Activated naive CD4-positive, alpha-beta T cell treated with anti-CD3 and anti-CD28 coated beads, Interleukin-2, amount 50 U/mL, for 16 hours (primary cell): ENCODE measurements at places on chromosomes 2 and 18.
A peak's percentile ranks its signal among the peaks of the same experiment; 100 is the strongest.

GRCh38 chr18:10495936-10496335, 29.9 kb upstream of the NAPG start:
- no peak for DNase-seq

GRCh38 chr18:3015851-3016250, 2.9 kb upstream of the LPIN2 start:
- no peak for DNase-seq

DNA sequence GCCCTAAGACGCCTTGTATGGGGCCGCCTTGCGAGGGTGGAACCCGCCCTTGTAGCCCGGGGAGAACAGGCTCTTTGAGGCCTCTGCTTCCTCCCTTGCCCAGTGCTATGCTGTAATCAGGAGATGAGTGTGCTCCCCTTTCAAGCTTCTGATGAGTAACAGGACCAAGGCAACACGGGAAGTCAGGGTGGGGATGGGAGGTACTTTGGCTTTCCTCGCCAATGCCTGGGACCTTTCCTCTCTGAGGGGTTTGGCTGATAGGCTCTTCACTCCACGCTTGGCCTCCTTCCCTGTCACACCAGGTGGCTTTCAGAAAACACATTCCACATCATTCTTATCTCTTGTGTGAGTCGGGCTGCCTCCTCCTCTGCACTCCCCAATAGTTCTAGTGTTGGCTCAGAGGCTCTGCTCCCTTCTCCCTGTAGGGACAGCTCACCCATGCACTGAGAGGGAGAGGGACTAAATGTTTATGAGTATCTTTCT, 223.7 kb upstream of the TRIB2 start:
- DNase-seq: peak; percentile 48

GRCh38 chr2:122660786-122661634, 905.6 kb downstream of the TSN start:
- no peak for DNase-seq

- no peak for DNase-seq
Measured at GRCh38 chr2:25797620-25798488, 80.4 kb downstream of the ASXL2 start.

- DNase-seq: no peak
Measured at GRCh38 chr2:147352264-147353071, 492.4 kb upstream of the ACVR2A start.

DNA sequence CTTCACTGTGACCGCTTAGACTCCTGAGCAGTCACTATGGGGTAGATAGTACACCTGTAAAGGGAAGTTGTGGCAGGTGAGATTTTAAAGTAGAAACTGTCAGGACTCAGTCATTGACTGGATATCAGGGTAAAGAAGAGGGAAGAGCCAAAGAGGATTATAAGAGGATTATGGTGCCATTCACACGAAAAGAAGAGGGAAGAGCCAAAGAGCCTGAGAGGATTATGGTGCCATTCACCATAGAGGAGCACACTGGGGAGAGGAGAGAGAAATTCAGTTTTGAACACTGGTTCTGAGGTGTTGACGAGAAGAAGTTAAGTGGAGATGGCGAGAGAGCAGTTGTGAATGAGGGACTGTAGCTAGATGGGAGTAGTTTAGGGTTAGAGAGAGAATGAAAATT, 16.9 kb upstream of the KCNJ13 start:
- no peak for DNase-seq

- DNase-seq: no peak
Measured at GRCh38 chr2:133303150-133303549, 265.1 kb downstream of the NCKAP5 start.

DNA sequence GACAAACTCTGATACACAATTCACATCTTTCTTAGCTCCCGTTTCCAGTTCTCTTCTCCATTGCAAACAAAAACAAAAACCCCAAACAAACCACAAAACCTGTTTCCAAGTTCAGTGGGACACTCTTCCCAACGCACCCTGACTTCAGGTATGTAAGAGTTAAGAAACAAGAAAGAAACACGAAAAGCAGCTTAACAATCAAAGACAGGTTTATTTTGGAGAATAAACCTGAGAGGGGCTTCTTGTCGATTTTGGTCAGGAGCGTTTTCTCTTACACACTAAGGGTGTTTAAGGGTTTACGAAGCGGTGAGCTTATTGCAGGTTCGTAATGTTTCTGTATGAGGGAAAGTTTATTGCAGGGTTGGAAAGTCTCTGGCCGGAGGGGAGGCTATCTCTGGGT, 905 bp upstream of the ATG16L1 start:
- no peak for DNase-seq

DNA sequence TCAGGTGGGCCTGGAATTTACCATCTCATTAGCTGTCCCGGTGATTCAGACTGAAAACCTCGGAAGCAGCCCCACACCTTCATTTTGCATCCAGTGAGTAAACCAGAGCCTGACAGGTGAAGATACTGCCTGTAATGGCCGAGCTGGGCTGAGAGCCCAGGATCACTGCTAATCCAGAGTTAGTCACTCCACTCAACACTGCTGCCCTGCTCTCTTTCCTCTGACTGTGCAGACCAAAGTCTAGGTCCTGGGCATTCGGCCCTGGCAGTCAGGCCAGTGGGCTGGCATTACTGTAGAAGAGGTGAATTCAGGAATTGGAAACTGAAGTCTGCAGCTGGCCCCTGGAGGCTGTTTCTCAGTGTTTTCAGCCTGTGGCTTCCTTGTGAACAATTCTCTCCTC, 44.3 kb downstream of the TMEM17 start:
- DNase-seq: no peak

DNA sequence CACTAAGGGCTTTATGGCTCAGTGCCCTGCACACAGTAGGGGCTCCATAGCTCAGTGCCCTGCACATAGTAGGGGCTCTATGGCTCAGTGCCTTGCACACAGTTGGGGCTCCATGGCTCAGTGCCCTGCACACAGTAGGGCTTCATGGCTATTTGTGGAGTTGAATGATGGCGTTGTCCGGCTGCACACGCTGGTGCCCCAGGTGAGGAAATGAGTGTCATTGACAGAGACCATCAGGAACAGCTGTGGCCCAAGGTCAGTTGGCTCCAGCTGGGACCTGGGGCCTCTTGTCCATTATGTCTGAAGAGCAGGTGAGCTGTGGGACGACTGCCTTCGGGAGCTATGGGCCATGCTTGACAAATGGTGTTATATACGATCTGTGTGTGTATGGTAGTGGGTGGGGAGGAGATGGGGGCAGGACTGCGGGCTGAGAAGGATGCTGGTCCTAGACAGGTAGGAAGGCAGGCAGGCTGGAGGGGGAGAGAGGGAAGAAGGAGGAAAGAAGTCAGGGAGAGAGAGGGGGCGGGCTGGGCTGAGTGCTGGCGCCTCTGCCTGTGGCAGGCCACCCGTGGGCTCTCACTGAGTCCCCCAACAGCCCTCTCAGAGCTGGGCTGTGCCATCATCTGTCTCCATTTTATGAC, 130.6 kb downstream of the CLIP4 start:
- no peak for DNase-seq

- DNase-seq: no peak
Measured at GRCh38 chr2:159103411-159103810, 135.0 kb downstream of the TANC1 start.

- DNase-seq: no peak
Measured at GRCh38 chr18:46253498-46253897, 149.3 kb downstream of the HAUS1 start.

- DNase-seq: no peak
Measured at GRCh38 chr2:99619151-99619550, 129.3 kb upstream of the REV1 start.

DNA sequence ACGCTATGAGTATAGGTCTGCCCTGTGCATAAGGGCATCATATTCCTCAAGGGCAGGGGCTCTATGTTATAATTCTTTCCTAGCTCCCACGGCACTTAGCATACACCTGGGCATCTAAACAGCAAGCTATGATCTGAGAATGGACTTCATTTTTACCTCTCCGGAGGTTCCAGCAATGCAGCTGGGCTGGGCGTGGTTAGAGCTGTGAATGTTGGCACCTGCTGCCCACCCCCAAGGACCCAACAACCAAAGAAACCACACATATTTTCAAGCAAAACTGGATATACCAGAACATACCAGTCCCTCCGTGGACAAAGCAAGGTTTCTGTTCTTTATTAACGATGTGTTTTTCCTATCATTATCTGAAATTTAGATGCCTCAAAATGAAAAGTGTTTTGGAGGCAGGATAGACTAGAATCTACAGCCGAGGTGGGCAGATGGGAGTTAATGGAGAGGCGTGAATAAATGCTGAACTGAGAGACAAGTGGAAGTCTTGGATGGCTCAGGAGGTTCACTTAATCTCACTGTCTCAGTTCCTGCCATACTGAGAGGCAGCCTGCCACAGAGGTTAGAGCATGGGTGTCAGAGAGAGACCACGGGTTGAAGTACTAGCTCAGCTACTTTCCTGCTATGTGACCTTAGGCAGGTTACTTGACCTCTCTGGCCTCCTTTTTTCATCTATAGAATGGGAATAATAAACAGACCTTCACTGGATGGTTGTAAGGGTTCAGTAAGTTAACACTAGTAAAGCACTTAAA, 186.6 kb upstream of the SMAD2 start:
- DNase-seq: no peak

DNA sequence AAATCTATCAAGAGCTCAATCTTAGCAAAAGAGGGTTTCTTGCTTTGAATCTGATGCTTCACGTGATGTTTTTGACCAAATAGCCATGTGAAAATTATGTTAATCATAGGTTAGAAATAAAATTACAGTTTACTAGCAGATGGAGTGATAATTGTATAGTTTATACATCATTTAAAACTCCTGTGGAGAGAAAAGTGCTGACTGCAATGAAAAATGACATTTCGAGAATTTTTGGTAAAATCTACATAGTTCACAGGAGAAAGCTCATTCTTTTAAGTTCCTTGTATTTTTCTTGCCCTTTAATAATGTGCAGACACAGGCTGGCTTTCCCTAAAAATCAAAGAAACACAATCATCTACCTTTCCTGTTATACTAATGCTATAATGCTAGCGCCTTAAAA, 33.2 kb downstream of the RBKS start:
- DNase-seq: no peak

- no peak for DNase-seq
Measured at GRCh38 chr18:46209161-46209560, 105.0 kb downstream of the HAUS1 start.

GRCh38 chr18:43589611-43590151, 312.4 kb upstream of the SYT4 start:
- DNase-seq: no peak

GRCh38 chr2:31729065-31729439, 148.3 kb upstream of the SRD5A2 start:
- no peak for DNase-seq

- DNase-seq: no peak
Measured at GRCh38 chr2:230636684-230637271, 75.9 kb upstream of the CAB39 start.

- DNase-seq: no peak
Measured at GRCh38 chr2:140117386-140117785, 1337.2 kb upstream of the NXPH2 start.

GRCh38 chr2:232634206-232635150, 1.1 kb downstream of the EFHD1 start:
- no peak for DNase-seq

GRCh38 chr2:200765995-200766660, 45.6 kb upstream of the BZW1 start:
- DNase-seq: no peak

DNA sequence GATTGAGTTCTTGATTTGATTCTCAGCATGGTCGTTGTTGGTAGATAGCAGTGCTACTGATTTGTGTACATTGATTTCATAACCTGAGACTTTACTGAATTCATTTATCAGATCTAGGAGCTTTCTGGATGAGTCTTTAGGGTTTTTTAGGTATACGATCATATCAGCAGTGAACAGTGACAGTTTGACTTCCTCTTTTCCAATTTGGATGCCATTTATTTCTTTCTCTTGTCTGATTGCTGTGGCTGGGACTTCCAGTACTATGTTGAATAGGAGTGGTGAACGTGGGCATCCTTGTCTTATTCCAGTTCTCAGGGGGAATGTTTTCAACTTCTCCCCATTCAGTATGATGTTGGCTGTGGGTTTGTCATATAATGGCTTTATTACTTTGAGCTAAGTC, 27.9 kb upstream of the CXCR2 start:
- no peak for DNase-seq

DNA sequence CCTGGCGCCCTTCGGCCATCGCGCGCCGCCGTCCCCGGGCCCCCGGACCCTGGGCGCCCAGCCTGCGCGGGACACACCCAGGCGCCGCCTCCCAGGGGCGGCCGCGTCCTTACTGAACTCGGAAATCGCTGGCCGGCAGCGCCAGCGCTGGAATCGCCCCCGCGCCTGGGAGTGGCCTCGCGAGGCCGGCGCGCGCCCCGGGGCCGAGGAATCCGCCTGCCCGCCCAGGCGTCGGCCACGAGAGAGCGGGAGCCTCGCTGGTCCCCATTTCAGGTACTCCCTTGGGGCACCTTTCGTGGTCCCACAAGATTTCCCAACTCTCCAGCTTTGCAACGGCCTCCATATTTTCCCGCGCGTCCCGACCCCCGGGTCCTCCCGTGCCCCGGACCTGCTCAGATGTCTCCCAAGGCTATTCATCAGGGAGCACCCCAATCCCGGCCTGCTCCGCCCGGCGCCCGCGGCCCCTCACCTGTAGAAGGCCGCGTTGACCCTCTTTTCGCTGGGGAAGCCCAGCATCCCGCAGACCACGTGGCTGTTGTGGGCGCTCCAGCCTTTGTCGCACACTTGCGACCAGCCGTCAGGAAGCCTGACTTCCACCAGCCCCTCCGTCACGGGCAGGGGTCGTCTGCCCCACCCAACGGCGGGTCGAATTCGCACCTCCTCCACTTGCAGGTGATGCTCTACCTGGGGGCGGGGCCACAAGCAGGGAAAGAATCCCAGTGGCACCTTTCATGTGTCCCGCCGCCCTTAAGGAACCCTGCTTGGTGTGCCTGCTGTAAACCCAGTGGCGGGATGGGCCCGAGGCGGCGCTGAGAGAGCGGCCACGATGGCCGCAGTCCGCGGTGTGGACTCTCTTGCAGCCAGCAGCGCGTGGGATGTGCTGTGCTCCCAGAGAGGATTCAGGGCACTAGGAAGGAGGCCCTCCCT, 4.6 kb downstream of the LOXL3 start:
- DNase-seq: no peak
